ENCODE measurements at places on chromosomes 12 and 14.

DNA sequence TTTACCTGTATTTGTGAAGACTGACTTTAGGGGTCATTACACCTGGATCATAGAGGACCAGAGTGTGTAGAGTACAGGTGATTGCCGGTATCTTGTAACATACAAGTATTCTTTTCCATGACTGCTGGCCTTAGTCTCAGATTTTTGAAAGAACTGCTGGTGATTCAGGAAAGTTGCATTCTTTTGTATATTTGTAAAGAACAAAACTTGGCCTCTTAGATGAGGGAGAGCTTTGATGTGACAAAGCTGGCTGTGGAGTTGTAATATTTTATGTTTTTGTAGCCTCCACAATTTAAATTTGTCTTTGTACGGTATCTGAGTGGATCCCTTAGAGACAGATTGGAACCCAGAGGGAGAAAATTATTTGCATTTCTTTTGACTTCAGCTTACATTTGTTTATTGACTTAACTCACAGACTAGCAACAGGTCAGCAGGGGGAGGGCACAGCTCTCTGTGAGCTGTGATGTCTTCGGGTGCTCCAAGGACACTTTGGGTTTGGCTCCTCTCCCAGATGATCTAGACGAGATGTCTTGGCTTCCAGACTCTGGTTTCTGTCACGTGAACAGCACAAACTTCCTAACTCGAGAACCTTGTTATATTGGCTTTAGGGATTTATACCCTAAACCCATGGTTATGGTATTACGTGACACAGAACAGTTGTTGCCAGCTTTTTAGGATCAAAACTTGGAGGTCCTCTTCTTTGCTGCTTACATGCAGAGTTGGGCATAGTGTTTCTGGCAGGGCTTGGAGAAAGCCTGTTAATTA, 65.9 kb downstream of the DAAM1 start:
- no peak for DNase-seq

- DNase-seq: no peak
Observed at GRCh38 chr14:86933460-86933859, 1059.5 kb downstream of the GALC start.

DNA sequence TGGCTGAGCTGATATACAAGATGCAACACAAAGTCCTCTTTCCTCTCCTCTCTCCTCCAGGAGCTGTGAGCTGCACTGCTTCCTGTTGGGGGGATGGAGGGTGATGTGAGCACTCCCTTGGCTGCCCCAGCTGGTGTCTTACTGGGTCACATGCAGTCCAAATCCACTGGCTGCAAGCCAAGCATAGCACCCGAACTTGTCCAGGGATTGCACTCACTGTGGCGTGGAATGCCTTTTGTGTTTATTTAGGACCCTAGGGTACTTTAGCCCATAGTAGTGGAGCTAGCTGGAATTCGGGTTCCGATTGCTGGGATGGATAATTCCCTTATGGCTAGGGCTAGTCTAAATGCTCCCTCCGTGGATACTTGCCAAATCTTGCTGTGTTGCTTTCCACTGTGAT, 424.9 kb upstream of the SYT1 start:
- DNase-seq: no peak

- DNase-seq: no peak
Observed at GRCh38 chr14:50740856-50741255, 72.8 kb upstream of the SAV1 start.

- DNase-seq: no peak
Observed at GRCh38 chr12:87413784-87414183, 615.4 kb downstream of the C12orf50 start.

DNA sequence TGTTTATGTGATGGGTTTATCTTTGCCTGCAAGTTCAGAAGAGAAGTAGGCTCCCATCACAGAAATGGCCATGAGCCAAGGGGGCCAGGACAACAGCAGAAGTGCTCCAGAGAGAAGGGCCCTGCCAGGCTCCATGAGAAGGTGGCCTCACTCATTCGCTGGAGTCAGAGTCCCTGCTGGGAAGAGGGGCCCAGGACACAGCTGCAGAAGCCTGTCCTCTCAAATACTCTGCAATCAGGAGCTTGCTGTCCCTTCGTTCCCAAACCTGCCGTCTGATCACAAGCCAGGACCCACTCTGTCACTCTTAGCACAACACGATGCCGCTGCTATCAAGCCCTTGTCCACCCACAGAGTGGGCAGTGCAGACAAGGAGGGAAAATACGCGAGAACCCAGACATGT, 306.2 kb upstream of the FKBP4 start:
- DNase-seq: no peak

GRCh38 chr12:98791406-98791805, 146.3 kb downstream of the APAF1 start:
- no peak for DNase-seq

GRCh38 chr14:64938972-64939816, 3.4 kb downstream of the GPX2 start:
- no peak for DNase-seq

DNA sequence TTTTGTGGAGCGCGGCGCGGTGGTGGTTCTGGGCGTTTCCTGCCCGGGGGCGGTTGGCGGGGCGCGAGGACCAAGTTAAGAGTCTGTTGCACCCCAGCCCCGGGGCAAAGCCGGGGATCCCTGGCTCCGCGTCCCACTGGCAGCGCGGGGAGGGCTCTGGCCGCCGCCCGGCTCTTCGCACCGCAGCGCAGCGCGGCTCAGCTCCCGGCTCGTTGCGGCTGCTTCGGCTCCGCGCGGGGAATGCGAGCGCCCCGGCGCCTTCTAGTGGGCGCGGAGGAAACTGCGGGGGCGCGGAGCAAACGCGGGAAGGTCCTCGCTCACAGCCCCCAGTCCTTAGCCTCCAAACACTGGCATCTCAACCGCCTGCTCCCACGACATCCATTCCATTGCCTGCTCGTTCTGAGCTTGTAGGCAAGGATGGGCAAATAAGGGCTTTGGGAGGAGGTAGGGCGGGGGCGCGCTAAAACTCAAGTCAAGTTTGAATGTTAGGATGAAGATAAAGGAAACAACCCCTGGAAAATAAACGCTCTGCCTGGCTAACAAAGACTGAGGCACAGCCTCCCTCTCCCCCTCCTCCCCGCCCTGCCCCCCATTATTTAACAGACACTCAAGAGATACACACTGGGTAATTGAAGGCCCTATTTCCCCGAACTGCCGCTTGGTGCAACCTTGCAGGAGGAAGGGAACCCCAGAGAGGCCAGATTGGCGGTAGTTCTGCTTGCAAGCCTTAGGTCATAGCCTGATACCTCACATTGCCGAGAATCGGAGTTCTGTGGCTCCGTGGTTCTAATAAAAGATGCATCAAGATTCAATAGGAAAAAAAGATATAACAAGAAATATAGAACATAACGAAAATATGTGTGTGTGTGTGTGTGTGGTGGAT, at the start of gene B4GALNT1:
TSS of gene B4GALNT1 (minus strand) at position 244 of the 883 bp plus-strand sequence. CDS start 1,069 bp downstream, outside the sequence.
- DNase-seq: peak; percentile 61
